ENCODE measurements at places on chromosomes 2 and 18.

DNA sequence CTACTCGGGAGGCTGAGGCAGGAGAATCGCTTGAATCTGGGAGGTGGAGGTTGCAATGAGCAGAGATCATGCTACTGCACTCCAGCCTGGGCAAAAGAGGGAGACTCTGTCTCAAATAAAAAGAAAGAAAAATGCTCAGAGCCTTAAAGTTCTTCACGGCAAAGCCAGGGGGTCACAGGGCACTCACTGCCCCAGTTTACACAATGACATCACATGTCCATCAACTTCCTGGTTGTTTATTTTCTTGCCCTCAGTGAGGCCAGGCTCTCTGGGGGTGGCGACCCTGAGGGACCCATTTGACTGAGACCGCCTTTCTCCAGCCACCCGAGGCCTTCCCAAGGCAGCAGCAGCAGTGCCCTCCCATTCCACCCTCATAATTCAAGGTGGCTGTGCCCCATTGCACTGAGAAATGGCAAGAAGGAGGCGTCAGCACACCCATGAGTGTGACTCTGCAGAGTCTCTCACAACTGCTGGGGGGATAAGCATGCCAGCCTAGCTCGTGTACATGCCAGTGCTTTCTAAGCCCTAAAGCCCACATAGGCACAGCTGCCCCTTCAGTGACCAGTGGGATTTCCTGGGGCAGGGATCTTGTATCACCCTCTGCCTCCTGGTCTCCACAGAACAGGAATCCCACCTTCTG is 50.0 kb downstream of the SFXN5 start:
- DNase-seq = no peak

DNA sequence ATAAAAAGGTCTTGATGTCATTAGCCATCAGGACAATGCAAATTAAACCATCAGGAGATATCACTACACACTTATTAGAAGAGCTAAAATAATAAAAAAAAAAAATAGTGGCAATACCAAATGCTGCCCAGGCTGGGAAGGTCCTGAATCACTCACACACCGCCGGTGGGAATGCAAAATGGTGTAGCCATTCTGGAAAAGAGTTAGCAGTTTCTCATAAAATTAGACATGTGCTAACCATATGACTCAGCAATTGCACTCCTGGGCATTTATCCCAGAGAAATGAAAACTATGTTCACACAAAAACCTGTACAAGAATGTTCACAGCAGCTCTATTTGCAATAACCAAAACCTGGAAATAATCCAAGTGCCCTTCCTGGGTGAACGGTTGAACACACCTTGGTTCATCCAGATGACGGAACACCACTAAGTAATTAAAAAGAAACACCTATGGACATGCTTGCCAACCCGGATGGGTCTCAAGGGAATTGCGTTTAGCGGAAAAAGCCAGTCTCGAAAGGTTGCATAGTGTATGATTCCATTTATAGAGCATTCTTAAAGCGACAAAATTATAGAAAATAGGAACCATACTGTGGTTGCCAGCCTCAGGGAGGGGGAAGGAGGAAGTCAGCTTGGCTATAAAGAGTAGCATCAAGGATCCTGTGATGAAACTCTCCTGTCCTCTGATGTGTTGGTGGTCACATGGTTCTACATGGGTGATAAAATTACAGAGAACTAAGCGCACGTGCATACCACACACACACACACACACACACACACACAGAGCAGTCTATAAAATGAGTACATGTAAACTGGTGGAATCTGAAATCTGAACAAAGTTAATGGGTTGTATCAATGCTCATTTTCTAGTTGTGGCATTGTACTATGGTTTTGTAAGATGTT is 4.6 kb downstream of the MBP start:
- peak; percentile 65 for DNase-seq

DNA sequence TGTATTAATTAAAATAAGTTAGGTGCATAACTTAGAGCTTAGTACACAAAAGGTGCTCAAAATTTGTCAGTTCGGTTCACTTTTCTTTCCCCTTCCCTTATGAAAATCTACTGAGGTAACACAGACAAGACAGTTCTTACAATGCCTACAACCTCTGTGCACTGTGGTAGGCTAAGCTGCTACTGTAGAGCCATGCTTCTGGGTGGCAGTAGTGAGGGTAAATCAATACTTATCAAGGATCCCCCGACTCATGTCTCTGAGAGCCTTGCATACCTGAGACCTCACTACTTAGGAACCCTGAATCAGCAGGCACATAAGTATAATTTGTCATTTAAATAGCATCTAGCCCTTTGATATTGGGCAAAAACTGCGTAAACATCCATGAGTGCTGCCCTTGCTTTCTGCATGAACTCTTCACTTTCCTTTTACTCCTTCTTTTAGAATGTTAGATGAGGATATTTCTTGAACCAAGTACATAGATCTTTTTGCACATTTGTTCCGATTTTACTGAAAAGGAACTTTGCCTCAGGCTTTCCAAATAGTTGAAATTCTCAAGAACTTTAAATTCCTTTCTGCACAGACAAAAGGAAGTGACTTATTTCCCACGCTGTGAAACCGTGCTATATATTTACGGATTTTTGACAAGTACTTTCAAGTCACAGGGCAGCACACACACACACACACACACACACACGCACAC is 234.4 kb downstream of the TRIB2 start:
- peak; percentile 45 for DNase-seq

GRCh38 chr18:24915547-24915946 is 436.4 kb downstream of the ZNF521 start:
- DNase-seq = peak; percentile 56

DNA sequence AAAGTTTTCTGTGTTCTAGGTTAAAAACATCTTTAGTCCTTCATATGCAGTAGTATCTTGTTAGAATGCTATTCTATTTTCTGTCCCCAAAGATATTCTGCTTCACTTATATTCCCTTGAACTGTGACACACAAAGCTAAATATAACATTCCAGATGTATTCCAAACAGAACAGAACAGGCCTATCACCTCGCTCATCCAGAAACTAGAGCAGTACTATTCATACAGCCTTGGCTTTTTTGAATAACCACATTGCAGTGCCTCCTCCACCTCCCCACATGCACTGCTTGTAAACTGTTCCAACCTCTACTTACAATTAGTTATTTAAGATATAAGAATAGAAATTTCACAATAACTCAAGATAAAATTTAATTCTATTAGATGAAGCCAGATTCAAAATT is 196.8 kb downstream of the EXOC6B start:
- no peak for DNase-seq

DNA sequence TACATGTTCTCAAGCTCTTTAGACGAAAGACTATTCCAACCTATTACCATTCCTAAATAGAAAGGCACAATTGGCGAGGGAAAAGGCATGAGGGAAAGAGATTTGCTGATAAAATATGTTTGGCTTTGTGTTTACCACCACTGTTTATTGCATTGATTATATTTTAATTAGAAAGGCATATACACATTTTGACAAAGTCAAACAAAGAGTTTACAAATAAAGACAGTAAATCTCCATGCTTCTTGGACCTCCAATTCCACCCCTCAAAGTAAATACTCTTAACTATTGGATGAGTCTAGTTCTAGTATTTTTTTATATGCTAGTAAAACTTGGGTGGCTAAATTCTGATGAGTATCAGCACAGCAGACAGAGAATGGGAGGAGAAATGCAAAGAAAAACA is 521.4 kb downstream of the FBXO15 start:
- no peak for DNase-seq

DNA sequence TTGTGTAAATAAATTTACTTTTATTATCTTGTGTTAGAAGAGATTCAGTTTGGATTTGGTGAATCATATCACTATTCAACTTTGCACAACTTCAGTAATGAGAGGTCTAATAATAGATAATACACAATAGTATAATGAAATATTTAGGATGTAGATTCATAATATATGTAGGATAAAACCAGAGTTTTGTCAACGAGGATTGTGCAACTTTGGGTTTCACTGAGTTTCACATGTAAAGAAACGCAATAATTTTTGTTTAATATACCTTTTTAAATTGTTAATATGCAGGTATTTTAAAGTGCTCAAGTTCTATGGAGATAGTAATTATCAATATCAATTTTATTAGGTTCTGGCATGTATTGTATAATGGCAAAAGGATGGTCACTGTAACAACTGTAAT is 5.3 kb downstream of the CALCRL start:
- DNase-seq = no peak

- no peak for DNase-seq
Observed at GRCh38 chr18:58727776-58728500, 56.7 kb downstream of the MALT1 start.

- DNase-seq = no peak
Observed at GRCh38 chr2:233684640-233685039, 2.9 kb downstream of the UGT1A7 start.

DNA sequence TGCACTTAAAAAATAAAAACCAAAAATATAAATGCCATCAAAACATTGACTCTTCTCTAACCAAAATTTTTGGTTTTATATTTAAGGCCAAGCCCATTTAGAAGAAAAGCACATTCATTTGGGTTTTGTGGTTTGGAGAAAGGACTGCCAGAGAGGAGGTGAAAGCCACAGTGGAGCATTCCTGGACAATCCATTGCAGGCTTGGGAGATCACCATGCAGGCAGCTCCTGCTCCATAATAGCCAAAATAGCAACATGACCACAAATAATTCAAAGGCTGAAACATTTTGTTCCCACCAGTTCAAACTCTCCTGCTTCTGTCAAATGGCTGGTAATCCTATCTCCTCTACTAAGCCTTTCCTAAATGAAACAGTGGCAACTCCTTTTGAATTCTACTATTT is 73.5 kb downstream of the GALNT3 start:
- peak; percentile 82 for DNase-seq

Data from AG20443 (cell line).